ENCODE measurements at places on chromosomes 16 and 17.

GRCh38 chr16:80971819-80972218 lies 34.9 kb downstream of the CMC2 start:
- DNase-seq: no peak

- DNase-seq: no peak
These were observed 9.9 kb downstream of the CTU2 start for GRCh38 chr16:88716201-88716600.

- no peak for DNase-seq
These were observed 1.7 kb upstream of the HOXB9 start for GRCh38 chr17:48627623-48628521.

- no peak for DNase-seq
These were observed 29.7 kb upstream of the CDC42EP4 start for GRCh38 chr17:73341350-73342049.

DNA sequence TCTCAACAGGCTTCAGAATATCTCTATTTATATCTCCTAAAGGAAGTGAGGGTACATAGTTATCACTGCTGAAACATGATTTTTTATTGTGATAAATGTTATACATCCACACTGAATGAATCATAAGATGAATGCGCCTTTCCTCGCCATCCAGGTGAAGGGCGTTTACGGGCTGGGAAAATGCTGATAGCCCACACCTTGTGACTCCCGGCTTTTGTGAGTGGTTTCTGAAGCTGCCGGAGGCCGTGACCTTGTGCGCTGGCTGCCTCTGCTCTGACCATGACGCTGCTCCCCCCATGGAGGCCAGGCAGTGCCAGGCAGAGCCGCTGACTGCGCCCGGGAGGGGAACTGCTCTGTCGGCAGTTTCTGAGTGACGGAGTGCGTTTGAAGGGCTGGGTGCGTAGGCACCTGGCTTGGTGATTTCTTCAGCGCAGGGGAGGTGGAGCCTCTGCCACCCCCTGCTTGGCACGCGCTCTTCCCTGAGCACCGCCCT lies 97.2 kb downstream of the RAP1GAP2 start:
- no peak for DNase-seq

DNA sequence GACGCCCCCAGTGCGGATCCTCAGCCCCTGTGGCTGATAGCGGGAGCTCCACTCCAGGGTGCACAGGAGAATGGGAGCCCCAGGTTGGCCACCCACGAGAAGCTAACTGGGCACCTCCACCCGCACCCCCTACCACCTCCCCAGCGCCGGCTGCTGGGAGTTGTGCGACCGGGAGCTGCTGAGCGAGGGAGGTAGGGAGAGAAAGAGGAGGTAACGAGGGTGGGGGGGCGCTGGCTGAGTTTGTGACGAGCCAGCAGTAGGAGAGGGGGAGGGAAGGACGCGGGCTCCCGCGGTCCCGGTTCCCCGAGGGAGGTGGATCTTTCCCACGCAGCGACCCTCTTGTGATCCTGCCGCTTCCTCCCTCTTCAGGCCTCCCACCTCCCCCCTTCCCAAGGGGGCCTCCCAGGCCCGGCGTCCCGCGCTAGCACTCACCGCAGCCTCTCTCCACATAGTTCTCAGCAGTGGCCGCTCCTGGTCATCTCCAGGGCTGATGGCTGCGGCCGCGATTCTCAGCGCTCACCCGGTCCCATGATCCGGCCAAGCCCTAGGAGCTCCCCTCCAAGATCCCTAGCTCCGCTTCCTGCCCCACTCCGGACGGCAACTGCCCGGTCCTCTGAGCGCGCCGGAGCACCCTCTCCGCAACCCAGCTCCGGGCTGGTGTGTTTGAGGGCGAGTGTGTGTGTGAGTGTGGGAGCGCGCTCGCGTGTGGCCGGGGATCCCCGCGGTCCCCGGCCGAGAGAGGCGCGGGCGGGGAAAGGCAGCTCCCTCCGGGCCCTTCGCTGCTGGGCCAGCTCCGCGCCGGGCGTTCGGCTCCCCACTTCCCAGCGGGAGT lies at the start of gene GRIN2A:
Gene GRIN2A, minus strand, starts transcription at position 207 of the 832 bp plus-strand sequence. CDS start 2,017 bp downstream, outside the sequence.
- peak; percentile 49 for DNase-seq

- no peak for DNase-seq
These were observed 5.1 kb upstream of the SLC7A6 start for GRCh38 chr16:68259007-68259825.

DNA sequence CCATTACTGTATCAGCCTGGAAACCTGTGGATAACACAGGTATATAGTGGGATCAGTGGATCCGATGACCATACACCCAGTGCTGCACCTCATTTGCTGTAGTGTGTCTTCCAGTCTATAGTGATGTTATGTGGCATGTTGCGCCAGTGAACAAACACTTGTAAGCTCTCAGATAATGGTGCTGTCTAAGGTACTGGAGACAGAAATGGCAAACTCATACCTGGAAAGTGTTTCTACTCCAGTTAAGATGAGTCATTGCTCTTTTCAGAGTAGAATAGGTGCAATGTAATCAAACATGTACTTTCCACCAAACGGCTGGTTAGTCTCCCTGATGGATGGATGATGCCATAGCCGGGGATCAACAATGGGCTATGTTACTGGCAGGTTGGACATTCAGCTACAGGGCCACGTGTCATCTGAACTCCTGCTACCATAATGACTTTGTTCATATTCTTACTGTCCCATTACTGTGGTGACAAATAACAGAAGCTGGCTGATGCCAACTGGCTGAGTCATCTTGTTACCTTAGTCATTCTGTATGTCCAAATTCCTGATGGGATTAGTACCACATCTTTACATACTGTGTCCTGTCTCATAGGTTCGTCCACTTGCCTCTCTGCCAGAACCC lies 6.3 kb downstream of the CCL11 start:
- no peak for DNase-seq

- peak; percentile 53 for DNase-seq
These were observed 24.8 kb downstream of the MAP1LC3B start for GRCh38 chr16:87416826-87417527.

- no peak for DNase-seq
These were observed 27.3 kb downstream of the RNF213 start for GRCh38 chr17:80287806-80288567.

GRCh38 chr16:583815-584591 lies 5.9 kb upstream of the RAB40C start:
- DNase-seq: no peak

- no peak for DNase-seq
These were observed 16.5 kb downstream of the SCGB1C2 start for GRCh38 chr17:153851-154250.

DNA sequence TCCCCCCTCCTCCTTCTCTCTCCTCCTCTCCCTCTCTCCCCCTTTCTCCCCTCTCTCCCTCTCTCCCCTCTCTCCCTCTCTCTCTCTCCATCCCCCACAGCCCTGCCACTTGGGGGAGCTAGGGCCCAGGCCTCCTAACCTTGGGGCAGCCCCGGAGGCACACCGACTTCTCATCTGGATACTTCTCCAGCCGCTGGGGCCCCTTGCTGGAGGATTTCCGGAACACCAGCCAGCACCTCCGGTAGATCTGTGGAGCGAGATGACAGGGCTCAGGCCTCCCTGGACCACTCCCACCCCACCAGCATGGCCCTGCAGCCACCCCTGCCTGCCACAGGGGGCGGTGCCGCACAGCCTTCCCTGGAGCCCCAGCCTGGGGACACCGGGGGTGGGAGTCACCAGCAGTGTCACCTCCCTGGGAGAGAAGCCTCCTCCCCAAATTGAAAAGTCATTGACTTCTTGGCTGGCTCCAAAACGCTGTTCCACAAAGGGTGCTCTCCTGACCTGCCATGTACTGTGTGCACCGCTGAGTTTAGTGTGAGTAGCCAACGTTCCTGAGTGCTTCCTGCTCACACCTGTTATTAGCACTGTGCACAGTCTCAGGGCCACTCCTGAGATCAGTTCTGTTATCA lies 10.5 kb downstream of the DOK4 start:
- peak; percentile 83 for DNase-seq

DNA sequence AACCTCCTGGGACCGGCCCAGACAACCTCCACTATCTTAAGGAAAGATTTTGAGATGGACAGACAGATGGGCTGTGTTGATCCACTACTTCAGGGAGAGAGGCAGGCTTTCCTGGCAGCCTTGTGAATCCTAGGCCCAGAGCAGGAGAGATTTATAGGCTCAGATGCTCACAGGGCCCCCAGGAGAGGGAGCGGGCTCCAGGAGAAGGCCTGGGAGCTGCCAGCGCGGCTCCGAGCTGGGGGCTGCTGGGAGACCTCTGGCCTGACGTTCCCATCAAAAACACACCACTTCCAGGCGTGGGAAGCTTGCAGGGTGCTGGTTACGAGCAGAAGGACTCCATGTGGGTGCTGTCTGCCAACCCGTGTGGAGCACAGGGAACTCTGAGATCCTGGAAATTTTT lies 53.2 kb downstream of the MYH11 start:
- DNase-seq: no peak

Measured in HuH-7 (cell line).